ENCODE measurements at places on chromosomes 1 and 21. TPM values are rescaled to one million over a fixed set of nuclear protein-coding genes. Genes with fewer than 3 reads are reported as not detected.

AVPR1B gene
- not detected for total RNA-seq

IGFN1 gene
- 0.74 TPM for total RNA-seq

RAVER2 gene
- total RNA-seq, result 5.1 TPM

GABPA gene
- total RNA-seq, result 7.2 TPM

TMEM52 gene
- total RNA-seq, result 1.4 TPM

SPRR1B gene
- total RNA-seq, result not detected

LENEP gene
- total RNA-seq, result not detected

C1orf94 gene
- total RNA-seq, result not detected

C1QTNF12 gene
- total RNA-seq, result 1.2 TPM

C1orf141 gene
- not detected for total RNA-seq

SRSF10 gene
- total RNA-seq, result 94.7 TPM

NEXN gene
- 6.1 TPM for total RNA-seq

CHRNB2 gene
- total RNA-seq, result 0.47 TPM

IVL gene
- not detected for total RNA-seq

C1orf226 gene
- 0.93 TPM for total RNA-seq

FMO1 gene
- not detected for total RNA-seq

KANK4 gene
- total RNA-seq, result 0.32 TPM

TRIM67 gene
- 0.30 TPM for total RNA-seq

KRTAP10-8 gene
- total RNA-seq, result not detected

OPRD1 gene
- not detected for total RNA-seq

OR10Z1 gene
- total RNA-seq, result not detected

TCP10L gene
- total RNA-seq, result 0.86 TPM

NKAIN1 gene
- total RNA-seq, result 1.1 TPM

HEYL gene
- total RNA-seq, result 3.4 TPM

GIPC2 gene
- total RNA-seq, result 0.07 TPM

ARTN gene
- total RNA-seq, result 0.46 TPM

LEFTY1 gene
- 1.5 TPM for total RNA-seq

S100A16 gene
- total RNA-seq, result 581 TPM

ERICH3 gene
- not detected for total RNA-seq
